Osteoblast (primary cell): ENCODE measurements at places on chromosomes 2 and 18. TPM values are rescaled to one million over a fixed set of nuclear protein-coding genes. Genes with fewer than 3 reads are reported as not detected.

Gene CD207
- not detected in 2 replicates for total RNA-seq

Gene KCTD1
- 14.4 and 14.8 TPM in 2 replicates for total RNA-seq

Gene TUBA3D
- not detected in 2 replicates for total RNA-seq

GRCh38 chr2:128799284-128799552 lies 480.6 kb upstream of the HS6ST1 start:
- no peak for DNase-seq

DNA sequence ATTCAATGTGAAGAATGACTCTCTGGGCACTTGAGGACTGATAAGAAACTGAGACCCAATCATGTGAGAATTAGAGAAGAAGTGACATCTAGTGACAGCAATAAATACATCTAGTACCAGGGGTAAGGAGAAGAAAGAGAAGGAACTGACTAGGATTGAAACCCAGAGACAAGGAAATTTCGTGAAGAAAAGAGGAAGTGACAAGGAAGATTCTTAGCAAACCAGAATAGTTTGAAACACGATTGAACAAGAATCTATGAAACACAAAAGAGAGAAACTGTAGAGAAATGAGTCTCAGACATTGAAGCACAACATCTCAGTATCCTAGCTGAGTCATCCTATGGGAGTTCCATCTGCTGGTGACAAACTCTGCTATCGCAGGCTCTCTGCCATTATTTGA lies 571.9 kb upstream of the PKDCC start:
- DNase-seq: no peak

GRCh38 chr18:37276111-37276890 lies 289.3 kb downstream of the CELF4 start:
- DNase-seq: peak; percentile 65

- DNase-seq: no peak
Observed at GRCh38 chr2:230348787-230349186, 21.8 kb downstream of the SP140L start.

DNA sequence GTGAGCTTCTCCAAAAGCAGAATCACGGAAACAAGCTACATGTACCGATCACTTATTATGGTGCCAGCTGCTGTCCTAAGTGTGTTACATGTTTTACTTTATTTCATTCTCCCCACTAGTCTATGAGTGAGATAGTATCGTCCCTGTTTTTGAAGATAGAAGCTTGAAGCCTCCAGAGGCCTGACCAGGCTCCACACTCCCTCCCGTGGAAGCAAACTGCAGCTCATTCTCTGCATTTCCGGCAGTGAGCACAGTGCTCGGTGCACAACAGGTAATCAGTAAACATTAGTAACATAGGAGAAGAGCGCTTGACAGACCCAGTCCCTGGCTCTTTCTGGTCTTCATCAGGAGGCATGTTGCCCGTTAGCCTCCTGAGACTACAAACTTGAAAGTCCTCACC lies 72.9 kb downstream of the ZBTB7C start:
- DNase-seq: no peak

DNA sequence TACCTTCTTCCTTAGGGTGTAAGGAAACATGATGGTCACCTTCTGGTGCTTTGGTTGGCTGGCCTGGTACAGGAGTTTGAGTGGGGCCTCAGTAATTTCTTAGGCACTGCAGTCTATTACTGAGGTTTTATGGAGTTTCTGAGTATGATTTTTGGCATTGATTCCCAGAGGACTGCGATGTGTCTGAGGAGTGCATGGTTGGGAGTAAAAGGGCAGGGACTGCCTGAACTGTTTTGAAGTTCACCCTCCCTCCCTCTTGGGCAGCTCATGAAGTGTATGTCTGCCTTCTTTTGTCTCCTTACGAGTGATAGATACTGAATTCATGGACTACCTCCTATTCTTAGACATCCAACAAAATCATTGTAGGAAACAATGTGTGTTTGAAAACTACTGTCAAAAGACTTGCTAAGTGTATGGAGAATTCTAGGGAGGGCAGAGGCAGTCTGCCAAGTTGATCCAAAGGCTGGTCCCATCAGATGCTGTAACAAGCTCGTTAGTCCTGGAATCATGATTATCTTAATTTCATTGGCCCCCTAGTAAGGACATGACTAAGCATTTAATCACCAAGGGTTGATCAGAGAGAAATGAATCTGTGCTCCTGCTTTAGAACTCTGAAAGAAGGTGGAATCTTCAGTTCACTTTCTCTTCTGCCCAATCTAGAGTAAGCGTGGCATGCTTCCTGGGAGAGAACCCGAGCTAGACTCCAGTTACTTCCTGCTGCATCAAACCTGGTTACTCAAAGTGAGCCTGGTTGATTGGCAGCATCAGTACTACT lies 26.5 kb downstream of the LYPD6B start:
- DNase-seq: no peak

DNA sequence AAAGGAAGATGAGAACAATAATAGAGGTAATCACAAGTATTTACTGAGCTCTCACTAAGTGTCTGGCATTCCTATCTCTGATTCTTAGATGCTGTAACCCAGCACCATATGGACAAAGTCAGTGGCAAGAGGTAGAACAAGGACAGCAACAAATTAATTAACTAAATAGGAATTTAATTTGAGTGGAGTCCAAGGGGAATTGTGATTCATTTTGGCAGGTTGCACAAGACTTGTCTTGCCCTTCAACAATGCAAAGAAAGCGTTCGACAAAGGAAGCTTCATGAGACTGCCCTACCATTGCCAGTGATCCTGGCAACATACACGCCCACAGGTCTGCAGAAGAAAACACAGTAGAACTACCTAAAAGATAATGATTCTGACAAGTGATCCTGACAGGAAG lies 221.6 kb downstream of the RBM43 start:
- no peak for DNase-seq
